GM23248 (cell line): ENCODE measurements at places on chromosomes 5 and 9.

DNA sequence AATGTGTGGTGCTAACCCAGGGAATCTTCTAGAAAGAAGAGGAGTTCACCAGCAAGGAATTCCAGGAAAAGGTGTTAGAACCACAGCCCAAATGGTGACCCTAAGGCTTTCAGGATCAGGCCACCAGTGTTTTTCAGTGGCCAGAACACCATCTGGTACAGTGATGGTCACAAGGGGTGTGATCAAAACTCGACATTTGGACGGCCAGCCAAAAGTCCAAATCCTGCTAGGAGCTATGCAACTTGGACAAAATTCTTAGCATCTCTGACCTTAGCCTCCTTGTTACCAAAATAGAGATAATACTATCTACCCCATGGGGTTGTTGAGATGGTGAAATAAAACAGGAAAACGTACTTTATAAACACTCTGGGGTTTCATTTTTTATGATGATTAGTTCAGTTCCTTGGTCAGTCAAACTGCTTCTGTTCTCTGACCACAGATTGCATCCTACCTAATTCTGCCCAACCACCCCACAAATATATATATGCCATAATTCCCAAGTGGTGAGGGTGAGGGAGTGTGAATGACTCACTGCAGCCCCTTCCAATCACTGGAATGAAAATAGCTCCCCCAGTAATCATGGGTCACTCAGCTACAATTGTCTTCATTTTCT is 210.3 kb downstream of the CDK5RAP2 start:
- H3K4me3 ChIP-seq = no peak overlapping the region
- peaks cover 24% of the 10 kb centered on the region for H3K4me1 ChIP-seq
- no peak for DNase-seq
- no peak overlapping the region for H3K27ac ChIP-seq
- H3K36me3 ChIP-seq = no peaks in the 10 kb centered on the region
- H3K27me3 ChIP-seq = no peaks in the 10 kb centered on the region

GRCh38 chr5:157563373-157563928 is 12.1 kb downstream of the ADAM19 start:
- H3K27ac ChIP-seq = peak overlapping the region; percentile 56
- peaks cover 52% of the 10 kb centered on the region for H3K4me1 ChIP-seq
- peak; percentile 83 for DNase-seq
- no peaks in the 10 kb centered on the region for H3K27me3 ChIP-seq
- no peaks in the 10 kb centered on the region for H3K36me3 ChIP-seq

GRCh38 chr9:13436591-13436990 is 157.1 kb upstream of the MPDZ start:
- H3K4me1 ChIP-seq = no peaks in the 10 kb centered on the region
- H3K4me3 ChIP-seq = no peak overlapping the region
- H3K36me3 ChIP-seq = no peaks in the 10 kb centered on the region

DNA sequence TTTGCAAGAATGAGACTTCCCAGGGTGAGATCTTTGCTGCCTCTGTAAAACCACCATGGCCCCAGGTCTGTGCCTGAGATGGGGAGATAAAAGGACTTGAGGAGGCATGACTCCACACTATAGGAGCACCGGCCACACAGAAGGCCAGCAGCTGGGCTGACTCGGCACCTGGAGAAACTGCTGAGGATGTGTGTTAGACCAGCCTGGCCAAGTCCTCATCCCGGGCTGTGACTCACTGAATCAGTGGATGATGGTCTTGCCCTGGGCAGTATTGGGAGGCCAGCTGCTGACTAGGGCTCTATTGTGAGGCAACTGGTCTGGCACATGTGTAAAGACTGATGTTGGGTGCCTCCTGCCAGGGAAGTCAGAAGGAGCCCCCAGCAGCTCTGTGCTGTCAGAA is 286.2 kb downstream of the ACTL7B start:
- DNase-seq = peak; percentile 92
- H3K27me3 ChIP-seq = 0 out of 2 replicates have a peak, but pooled peaks cover 3% of the 10 kb centered on the region
- no peak overlapping the region for H3K27ac ChIP-seq
- no peak overlapping the region for H3K4me3 ChIP-seq
- H3K4me1 ChIP-seq = peaks cover 10% of the 10 kb centered on the region; the same call in 1 of the 2 replicates

DNA sequence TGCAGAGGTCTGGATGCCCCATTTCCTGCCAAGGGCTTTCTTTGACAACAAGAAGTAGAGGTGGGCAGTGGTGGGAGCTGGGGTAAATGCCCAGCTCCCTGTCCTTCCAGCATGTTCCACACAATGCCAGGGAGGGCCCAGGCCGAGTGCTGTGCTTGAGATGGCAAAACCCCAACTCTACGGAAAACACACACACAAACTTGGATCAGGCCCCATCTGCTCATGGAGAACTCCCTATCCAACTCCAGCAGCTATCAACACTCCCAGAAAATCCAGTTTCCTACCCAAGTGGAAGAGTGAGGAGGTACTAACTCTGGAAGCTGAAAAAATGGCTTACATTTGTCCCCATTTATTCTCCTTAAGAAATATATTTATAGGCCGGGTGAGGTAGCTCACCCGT is 61.1 kb upstream of the FUBP3 start:
- no peaks in the 10 kb centered on the region for H3K4me1 ChIP-seq
- DNase-seq = no peak
- no peak overlapping the region for H3K4me3 ChIP-seq
- no peak overlapping the region for H3K27ac ChIP-seq

GRCh38 chr9:112890106-112891081 is at the start of gene SLC46A2:
Gene SLC46A2 (minus strand): TSS chr9:112890876. CDS start chr9:112890681, 195 bp downstream.
- no peak within 1 kb of the TSS for H3K27ac ChIP-seq
- H3K36me3 ChIP-seq = no peaks in the 10 kb centered on the region
- no peaks in the 10 kb centered on the region for H3K27me3 ChIP-seq
- H3K4me3 ChIP-seq = peak within 1 kb of the TSS; percentile 67
- peak; percentile 49 for DNase-seq

GRCh38 chr5:160260881-160261815 is 31.8 kb downstream of the FABP6 start:
- no peaks in the 10 kb centered on the region for H3K36me3 ChIP-seq
- H3K27me3 ChIP-seq = peaks cover 9% of the 10 kb centered on the region; the same call in 1 of the 2 replicates
- H3K4me1 ChIP-seq = no peaks in the 10 kb centered on the region
- H3K4me3 ChIP-seq = no peak overlapping the region
- H3K27ac ChIP-seq = no peak overlapping the region
